ENCODE measurements at places on chromosomes 12 and 14.

- DNase-seq, result no peak
Measured at GRCh38 chr14:102095871-102096568, 9.2 kb upstream of the HSP90AA1 start.

- DNase-seq, result no peak
Measured at GRCh38 chr14:34966413-34966812, 16.4 kb upstream of the SRP54 start.

DNA sequence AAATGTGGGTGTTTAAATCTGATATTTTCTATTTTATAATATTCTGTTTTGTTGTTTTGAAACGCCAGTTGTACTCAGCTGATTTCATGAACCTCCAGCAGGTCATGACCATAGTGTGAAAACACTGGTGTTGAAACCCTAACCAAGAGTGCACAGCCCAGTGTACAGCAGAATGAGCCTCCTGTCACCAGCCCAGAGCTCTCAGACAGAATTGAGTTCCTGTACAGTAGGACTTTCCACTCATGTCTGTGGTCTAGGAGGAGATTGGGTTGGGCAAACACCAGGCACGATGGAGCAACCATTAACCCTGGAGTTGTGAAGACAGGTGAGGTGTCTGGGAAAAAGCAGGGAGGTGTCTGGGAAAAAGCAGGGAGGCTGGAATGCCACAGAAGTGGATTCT lies 908.8 kb downstream of the VRK1 start:
- peak; percentile 32 for DNase-seq

DNA sequence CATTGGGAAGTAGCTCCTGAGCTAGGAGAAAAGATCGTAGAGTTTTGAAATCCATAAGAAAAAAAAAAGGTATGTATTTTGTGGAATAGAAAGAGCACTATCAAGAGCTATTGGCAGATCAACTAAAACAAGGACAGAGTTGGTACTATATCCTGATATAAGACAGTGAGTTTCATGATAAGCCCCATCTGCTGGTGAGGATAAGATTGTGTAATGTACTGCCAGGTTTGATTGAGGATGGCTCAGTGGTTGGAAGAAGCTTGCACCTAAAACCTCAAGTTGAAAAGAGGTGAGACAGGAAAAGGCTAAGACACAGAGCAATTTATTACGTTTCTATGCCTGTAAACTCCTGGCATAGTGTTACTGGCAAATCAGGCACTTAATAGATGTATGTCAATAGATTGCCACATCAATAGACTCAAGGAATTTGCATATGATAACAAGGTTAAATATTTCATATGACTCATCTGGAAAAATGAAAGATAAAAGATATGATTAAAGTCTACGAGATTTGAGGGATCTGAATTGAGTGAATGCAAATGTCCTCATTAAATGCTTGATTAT lies 525.6 kb downstream of the FLRT2 start:
- no peak for DNase-seq

GRCh38 chr12:103901518-103902173 lies 28.6 kb upstream of the HSP90B1 start:
- DNase-seq, result peak; percentile 56

Measured in CD4-positive, alpha-beta T cell treated with Interleukin-15 for 1 hour (primary cell).